ENCODE measurements at places on chromosomes 12 and 14.

GRCh38 chr12:89863493-89863938 lies 154.9 kb upstream of the ATP2B1 start:
- DNase-seq, result no peak

DNA sequence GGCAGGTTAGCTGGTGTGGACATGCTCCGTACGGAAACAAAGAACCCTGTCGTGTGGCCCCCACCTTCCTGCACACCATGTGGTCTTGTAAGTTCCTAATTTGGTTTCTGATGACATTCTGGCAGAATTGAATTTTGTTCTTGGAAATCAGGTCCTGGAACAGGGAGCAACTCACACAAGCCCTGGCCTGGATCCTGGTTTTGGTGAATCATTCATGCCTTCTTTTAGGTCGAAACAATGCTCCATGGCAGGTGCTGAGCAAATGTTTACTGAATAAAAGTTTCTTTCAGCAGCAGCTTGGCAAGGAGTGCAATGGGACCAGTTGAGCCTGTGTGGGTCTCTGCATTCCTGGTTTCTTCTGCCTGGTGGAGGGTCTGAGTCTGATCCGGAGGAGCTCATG lies 978.4 kb downstream of the BCL11B start:
- no peak for DNase-seq

DNA sequence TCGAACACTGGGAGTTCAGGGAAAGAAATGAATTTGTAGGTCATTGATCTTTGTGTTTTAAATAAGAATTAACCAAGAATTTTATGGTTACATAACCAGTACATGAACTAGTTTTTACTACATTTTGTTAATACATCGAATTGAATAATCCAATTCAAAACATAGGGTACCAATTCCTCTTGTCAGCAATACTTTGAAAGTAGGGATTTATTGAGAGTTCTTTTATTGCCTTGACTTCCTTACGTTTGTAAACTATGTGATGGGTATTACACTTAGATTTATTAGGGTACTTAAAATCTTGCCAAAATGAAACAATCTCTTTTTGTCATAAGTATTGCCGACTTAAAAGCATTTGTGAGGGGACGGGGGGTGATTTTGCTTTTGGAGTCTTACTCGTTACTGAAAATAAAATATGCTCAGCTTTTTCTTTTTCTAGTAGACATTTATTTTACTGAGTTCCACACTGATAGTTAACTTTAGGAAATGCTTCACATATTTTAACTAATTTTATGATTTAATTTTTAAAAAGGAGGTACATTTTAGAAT lies 22.4 kb downstream of the SOCS2 start:
- DNase-seq, result no peak

GRCh38 chr12:100234591-100235304 lies 32.1 kb downstream of the DEPDC4 start:
- DNase-seq, result peak; percentile 68

- DNase-seq, result peak; percentile 73
Observed at GRCh38 chr12:9634177-9634803, 26.6 kb upstream of the KLRB1 start.

DNA sequence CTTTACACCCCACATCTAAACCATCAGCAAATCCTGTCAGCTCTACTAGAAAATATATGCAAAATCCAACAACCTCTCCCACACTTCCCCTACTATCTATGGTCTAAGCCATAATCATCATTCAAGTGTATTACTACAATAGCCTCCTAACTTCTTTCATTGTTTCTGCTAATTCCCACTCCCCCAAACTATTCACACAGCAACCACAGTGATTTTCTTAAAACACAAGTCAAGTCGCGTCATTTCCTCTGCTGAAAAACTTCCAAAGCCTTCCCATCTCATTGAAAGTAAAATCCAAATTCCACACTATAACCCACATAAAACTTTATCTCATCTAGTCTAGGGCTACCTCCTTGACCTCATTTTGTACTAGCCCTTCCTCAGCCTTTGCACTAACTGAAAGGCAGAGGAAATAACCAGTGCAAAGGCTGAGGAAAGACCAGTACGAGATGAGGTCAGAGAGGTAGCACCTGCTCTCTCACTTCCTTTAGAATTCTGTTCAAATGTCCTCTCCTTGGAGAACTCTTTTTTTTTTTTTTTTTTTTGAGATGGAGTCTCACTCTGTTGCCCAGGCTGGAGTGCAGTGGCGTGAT lies 65.5 kb upstream of the MDM1 start:
- no peak for DNase-seq

- DNase-seq, result no peak
Observed at GRCh38 chr12:92065018-92065499, 80.6 kb downstream of the BTG1 start.

DNA sequence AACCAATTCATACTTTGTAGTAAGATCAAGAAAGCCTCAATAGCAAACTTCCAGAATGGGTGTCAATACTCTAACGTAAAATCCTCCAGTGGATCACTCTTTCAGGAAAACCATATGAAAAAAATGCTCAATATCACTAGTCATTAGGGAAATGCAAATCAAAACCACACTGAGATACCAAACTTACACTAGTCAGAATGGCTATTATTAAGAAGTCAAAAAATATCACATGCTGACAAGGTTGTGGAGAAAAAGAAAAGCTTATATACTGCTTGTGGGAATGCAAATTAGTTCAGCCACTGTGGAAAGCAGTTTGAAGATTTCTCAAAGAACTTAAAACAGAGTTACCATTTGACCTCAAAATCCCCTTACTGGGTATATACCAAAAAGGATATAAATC lies 49.5 kb upstream of the ATXN7L3B start:
- no peak for DNase-seq

- no peak for DNase-seq
Observed at GRCh38 chr14:64878837-64879634, 671 bp downstream of the SPTB start.

GRCh38 chr12:106097011-106097410 lies 41.7 kb downstream of the NUAK1 start:
- no peak for DNase-seq

- DNase-seq, result no peak
Observed at GRCh38 chr12:110848314-110848923, 1.6 kb downstream of the CCDC63 start.

DNA sequence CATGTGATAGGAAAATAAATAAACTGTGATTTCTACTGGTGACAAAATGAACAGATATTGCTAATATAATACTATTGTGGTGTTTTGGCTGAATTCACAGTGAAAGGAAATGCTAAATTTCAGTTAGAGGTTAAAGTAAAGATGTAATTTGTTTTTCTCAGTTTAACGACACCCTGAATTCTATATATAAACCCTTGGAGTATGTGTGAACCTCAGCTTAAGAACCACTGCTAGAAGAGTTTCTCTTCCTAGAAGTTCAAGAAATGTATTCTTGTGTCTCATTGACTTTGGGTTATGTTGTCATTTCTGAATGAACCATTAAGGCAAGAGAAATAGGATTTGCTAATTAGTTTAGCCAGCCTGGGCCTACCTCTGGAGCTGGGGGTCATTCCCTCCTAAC lies 8.2 kb downstream of the FBXO34 start:
- no peak for DNase-seq

- no peak for DNase-seq
Observed at GRCh38 chr14:76848879-76849278, 22.7 kb downstream of the LRRC74A start.

DNA sequence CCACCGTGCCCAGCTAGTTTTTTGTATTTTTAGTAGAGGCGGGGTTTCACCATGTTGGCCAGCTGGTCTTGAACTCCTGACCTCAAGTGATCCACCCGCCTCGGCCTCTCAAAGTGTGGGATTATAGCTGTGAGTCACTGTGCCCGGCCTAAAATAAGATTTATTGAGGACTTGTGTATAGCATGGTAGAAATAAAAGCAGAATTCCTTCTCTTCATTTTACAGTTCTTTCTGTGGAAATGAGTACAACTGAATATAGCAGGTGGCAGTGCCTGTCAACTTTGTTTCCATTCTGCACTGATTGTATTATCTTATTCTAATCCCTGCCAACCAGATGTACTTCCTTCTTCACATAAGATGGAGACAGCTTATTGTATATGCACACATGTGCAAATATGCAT lies 41.0 kb downstream of the DIP2B start:
- peak; percentile 23 for DNase-seq

DNA sequence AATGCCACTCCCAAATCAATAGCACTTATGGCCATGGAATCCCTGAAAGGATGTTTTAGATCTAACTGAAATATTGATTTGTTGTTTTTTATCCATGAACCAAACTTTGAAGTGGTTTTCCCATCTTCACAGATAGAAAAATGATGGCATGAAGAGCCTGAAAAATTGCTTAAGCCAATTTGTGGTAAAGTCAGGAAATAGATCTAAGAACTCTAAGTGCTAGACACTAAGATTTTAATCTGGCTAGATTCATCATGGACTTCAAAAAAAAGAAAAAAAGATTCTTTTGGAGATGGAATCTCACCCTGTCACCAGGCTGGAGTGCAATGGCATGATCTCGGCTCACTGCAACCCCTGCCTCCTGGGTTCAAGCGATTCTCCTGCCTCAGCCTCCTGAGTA lies 45.0 kb upstream of the STRN3 start:
- no peak for DNase-seq

DNA sequence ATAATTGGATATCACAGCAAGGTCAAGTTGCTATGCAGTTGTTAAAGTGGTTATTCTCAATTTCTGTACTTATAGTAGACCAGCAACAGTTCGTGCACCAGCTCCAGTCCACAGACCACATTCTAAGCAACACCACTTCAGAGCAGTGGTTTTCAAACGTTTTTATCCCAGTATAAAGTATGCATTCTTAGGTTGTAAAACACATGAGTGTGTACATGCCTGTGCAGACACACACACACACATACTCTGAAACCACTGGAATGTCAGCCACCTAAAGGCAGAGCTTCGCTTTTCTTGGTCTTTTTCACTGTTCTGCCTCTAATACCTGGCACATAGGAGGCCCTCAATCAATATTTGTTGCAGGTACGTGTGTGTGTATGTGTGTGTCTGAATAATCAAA lies 22.2 kb upstream of the C12orf71 start:
- DNase-seq, result no peak

DNA sequence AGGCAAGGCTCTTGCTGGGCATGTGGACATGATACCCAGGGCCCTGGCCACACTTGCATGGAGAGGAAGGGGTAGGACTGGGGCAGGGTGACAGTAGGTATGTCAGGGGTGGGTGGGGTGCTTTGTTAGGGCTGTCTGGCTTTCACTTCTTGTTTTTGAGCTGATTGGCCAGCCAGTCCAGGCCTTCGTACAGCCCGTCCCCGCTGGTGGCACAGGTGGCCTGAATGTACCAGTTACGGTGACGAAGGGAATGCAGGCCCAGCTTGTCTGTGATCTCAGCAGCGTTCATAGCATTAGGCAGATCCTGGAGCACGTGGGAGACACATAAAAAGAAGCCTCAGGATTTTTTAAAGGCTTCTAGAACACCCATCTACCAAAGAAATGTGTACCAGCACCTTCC lies 13.5 kb upstream of the FKBP11 start:
- no peak for DNase-seq

DNA sequence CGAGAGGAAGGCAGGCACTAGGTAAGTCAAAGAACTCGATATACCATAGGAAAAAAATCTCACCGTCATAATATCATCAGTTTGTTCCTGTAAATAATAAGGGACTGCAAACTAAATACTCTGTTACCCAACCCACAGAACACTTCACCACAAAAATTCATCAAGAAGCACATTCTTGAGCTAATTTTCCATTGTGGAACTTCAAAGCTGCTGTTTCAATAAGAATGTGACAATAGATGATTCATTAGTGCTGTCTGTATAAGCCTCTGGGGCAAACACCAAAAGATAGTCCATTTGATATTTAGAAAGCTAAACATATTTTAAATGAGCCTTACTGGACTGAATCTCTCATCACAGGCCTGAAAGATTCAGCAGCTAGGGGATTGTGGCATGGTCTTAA lies 219.4 kb downstream of the KSR2 start:
- no peak for DNase-seq

- no peak for DNase-seq
Observed at GRCh38 chr12:52032446-52032803, 18.8 kb upstream of the NR4A1 start.

GRCh38 chr12:116434155-116435011 lies 124.8 kb upstream of the MAP1LC3B2 start:
- no peak for DNase-seq

GRCh38 chr14:48086516-48086915 lies 411.1 kb upstream of the MDGA2 start:
- no peak for DNase-seq

DNA sequence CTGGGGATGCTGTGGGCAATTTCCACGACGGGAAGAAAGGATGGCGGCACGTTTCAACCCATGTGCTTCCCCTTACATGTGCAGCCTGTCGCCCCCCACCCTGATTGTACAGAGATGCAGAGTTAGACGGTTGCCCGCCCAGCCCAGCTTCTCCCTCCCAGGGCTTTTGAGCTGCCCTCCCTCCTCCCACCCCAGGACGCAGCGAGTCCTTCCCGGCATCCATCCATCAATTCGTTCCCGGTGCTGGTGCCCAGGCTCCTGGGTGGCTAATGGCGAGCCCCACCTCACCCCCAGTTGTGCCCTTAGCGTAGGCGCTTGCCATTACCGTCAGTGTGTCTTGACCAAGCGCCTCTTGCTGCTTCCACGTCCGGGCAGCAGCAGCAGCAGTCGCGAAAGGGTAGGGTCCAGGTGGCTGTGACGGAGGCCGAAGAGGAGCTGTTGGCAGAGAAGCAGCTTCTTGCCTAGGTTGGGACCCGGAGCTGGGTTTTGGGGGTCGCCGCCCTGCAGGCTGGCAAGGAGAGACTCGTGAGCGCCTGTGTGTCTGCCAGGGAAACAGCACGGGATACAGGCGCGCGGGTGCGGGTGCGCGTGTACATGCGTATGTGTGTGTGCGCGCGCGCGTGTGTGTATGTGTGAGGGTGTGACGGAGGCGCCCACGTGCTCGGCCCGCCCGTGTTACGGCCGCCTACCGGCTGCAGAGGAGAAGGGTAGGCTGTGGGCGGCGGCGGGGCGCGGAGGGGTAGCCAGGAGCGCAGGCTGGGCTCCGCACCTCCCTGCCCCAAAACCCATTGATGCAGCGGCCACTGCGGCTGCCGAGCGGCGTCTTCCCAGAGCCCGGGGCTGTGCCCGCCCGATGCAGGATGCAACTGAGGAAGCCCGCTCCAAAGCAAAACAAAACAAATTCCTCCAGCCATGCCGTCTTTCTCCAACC lies at the start of gene SLC6A15:
Gene SLC6A15 (minus strand): TSS at position 602 of the 931 bp plus-strand sequence. CDS start 20,679 bp downstream, outside the sequence.
- no peak for DNase-seq

DNA sequence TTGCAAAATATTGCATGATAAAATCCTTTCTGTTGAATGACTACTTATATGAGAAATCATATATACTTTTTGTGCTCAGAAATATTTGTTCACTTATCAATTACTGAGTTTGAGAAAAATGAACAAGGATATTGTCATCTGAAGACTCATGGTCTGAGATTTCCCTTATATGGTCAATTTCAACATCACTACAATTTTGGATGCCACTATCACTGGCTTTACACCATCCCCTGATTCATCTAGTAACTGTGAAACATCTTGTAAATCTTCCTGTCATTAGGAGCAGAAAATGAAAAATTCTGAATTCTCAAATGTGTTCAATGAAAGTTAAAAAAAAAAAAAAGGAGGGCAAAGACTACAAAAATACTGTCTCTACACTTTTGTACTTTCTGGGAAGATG lies 21.8 kb upstream of the GXYLT1 start:
- DNase-seq, result no peak

GRCh38 chr12:119306593-119306992 lies 27.9 kb upstream of the CCDC60 start:
- DNase-seq, result no peak
